ENCODE measurements at places on chromosomes 12 and 14.

- no peak for DNase-seq
These were observed 98.3 kb upstream of the CPNE8 start for GRCh38 chr12:39003541-39004155.

GRCh38 chr12:15716581-15716980 is 72.6 kb downstream of the EPS8 start:
- DNase-seq, result no peak

DNA sequence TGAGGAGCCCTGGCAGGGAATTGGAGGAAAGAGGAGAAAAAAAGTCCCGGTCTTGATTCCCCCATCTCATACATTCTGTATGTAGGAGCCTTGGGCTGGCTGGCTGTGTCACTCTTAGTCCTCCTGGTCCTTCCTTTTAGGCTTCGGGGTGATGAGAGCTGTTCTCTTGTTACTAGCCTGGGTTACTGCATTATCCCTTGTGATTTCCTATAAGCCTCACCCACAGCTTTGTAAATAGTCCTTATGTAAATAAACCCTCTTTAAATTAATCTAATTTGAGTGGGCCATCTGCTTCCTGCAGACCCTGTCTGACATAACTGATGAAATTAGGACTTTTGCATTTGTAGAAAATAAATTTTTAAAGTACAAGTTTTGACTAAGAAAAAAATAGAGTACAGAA is 19.2 kb downstream of the DNM1L start:
- no peak for DNase-seq

DNA sequence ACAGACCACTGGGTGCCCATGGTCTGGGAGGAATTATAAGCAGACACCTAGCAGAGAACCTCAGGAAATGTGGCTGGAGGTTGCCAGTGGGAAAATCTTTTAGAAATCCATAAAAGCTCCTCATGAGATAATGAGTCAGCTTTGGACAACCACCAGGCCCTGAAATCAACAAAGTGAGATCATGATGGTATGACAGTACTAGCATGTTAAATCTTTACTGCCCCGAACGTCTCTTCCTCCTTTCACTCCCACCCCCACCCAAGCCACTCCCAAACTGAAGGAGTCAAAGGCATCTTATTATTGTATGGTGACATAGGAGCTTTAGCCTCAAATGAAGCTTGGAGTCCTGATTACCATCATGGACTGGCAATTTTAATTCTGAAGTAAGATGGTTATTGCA is 240.0 kb downstream of the DIO2 start:
- no peak for DNase-seq

DNA sequence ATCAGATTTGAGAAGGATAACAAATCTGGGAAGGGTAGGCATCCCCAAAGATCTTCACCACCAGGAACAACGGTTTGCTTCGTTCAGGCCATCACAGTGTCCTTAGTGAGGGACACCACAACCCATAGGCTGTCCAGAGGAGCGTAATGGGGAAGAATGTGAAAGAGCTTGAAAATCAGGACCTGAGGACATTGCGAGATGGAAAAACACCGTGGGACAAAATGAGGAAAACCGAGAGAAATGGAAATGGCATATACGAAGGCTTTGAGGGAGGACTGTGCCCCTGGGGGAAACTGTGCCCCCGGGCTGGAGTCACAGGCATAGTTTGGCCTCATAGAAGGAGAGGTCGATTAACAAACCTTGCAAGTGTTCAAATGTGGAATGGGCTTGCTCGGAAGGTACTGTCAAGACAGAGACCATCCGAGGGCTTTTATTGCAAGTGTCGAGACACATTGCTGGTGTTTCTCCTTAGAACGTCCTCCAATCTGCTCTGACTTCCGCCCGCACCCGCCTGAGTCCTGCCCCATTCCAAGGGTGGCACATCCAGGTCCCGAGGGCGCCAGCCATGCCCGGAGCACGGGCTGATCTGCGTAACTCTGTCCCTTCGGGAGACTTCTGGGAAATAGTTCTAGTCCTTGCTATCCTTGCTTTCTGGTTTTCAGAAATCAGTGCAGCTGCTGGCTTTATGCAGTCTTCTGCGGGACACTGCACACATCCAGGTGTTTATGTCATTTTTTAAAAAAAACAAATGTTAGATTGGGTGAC is 885 bp upstream of the PALS1 start:
- DNase-seq, result peak; percentile 42

- DNase-seq, result no peak
These were observed 46.1 kb downstream of the SLC41A2 start for GRCh38 chr12:104911942-104912341.

DNA sequence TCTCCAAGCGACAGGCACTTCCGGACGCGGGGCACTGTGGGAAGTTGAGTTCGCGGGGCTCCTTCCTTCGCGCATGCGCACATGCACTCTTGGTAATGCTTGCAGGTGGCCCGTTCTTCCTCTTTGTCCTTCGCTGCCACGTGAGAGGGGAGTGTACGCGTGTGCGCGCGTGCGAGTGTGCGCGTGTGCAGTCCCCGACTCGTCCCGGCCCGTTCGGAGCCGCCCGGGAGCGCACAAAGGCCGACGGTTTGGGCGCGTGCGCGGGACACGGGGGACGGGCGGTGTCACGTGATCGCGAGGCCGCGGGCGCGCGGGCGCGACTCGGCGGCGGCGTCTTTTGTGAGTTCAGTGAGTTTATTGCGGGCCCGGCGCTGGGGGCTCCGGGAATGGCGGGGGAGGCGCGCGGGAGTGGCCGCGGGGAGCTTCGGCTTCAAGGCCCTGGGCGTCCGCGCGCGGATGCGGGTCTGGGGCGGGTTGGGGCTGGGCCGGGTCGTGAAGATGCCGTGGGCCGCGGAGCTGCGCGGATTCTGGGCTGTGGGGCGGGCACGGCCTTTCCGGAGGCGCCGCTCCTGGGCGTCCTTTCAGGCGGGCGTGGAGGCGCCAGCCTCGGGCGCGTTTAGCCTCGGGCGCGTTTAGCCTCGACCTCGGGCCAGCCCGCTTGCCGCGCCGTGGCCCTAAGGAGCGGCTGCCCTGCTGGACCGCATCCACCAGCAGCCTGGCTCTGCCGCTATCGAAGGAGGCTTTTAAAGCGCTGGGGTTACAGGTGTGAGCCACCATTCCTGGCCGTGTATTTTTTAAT is at the start of gene ZNF84:
Gene ZNF84, plus strand, starts transcription at position 303 of the 799 bp plus-strand sequence. CDS start 3,959 bp downstream, outside the sequence.
- DNase-seq, result peak; percentile 94

- no peak for DNase-seq
These were observed 394.5 kb upstream of the ATP2B1 start for GRCh38 chr12:90102957-90103652.

Measured in liver (tissue), 10 donors.